GF-D8 (cell line): ENCODE measurements at places on chromosomes 2 and 18.

- DNase-seq: peak; percentile 58
Observed at GRCh38 chr2:42809819-42810120, 17.4 kb upstream of the HAAO start.

DNA sequence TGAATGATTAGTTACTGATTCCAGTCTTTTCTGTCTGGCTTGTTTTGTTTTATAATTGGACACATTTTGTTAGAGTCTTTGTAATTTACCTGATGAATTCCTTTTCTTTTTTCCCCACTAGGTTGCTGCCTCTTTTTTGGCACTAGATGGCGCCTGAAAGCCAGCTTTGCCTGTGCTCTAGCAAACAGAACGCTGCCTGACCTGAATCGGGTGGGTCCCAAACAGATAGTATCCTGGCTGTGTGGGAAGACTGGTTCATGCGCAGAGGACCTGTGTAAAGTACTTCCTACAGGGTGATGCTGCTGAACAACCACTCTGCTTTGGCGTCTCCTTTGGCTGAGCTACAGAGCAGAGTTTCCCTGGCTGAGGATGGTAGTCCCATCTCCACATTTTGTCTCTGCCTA is 288.2 kb downstream of the IKZF2 start:
- peak; percentile 64 for DNase-seq

DNA sequence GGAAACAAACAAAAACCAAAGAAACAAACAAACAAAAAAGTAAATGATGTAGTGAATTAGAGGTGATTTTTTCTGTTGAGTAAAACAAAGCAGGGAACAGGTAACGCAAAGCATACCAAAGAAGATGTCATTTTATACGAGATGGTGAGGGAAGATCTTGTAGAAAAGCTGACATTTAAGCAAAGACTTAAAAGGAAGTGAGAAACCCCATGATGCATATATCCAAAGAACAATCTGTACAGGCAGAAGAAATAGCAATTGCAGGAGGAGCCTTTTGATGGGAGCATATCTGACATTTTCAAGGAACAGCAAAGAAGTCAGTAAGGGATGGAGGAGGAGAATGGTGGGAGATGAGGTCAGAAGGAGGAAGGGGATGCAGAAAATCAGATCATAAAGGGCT is 63.0 kb downstream of the KIDINS220 start:
- no peak for DNase-seq

GRCh38 chr2:109182426-109182825 is 53.4 kb downstream of the SH3RF3 start:
- no peak for DNase-seq

GRCh38 chr2:170054997-170055396 is 123.0 kb upstream of the MYO3B start:
- DNase-seq: no peak

DNA sequence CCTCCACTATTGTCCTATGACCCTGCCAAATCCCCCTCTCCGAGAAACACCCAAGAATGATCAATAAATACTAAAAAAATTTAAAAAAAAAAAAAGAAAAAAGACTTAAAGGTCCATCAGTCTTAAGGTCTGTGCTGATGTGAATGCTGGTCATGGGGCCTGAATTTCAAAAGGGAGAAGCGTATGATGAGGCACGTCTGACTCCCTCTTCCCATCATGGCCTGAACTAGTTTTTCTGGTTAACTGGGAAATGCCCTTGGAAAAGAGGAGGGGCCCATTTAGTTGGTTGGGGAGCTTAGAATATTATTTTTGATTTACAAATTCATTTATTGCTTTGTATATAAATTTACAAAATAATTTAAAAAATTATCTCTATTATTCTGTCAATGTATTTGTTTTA is 291.0 kb upstream of the CDH19 start:
- DNase-seq: no peak

- DNase-seq: peak; percentile 18
Observed at GRCh38 chr2:88874063-88874657, 182.7 kb downstream of the RPIA start.

DNA sequence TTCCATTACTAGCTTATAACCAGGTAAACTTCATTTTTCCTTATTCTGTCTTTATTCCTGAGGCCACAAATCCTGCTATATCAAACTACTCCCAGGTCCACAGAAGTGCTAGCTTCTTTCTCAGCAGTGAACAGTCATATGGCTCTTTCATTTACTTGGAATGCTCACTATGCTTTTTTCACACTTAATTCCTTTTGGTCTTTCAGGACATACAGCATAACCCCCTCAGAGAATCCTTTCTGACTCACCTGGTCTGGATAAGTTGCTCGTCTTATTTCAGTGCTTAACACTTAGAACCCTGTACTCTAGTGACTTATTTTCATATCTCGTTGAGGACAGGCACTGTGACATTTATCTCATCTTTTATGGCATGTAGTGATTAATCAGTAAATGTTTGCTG is 325.0 kb upstream of the UBE2E3 start:
- DNase-seq: no peak

DNA sequence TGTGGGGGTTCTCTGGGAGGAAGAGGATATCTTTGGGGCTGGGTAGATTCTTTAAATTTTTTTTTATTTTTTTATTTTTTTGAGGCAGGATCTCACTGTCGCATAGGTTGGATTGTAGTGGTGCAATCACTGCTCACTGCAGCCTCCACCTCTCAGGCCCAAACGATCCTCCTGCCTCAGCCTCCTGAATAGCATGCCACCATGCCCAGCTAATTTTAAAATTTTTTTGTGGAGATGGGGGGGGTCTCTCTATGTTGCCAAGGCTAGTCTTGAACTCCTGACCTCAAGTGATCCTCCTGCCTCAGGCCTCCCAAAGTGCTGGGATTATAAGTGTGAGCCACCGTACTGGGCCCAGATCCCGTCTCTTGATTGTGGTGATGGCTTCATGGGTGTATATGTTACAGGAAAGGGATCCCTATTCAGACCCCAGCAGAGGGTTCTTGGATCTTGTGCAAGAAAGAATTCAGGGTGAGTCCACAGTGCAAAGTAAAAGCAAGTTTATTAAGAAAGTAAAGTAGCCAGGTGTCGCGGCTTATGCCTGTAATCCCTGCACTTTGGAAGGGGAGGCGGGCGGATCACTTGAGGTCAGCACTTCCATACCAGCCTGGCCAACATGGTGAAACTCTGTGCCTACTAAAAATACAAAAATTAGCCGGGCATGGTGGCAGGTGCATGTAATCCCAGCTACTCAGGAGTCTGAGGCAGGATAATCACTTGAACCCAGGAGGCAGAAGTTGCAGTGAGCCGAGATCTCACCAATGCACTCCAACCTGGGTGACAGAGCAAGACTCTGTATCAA is 2.0 kb upstream of the C2orf68 start:
- no peak for DNase-seq

GRCh38 chr2:215280326-215280725 is 31.5 kb upstream of the ATIC start:
- DNase-seq: no peak

DNA sequence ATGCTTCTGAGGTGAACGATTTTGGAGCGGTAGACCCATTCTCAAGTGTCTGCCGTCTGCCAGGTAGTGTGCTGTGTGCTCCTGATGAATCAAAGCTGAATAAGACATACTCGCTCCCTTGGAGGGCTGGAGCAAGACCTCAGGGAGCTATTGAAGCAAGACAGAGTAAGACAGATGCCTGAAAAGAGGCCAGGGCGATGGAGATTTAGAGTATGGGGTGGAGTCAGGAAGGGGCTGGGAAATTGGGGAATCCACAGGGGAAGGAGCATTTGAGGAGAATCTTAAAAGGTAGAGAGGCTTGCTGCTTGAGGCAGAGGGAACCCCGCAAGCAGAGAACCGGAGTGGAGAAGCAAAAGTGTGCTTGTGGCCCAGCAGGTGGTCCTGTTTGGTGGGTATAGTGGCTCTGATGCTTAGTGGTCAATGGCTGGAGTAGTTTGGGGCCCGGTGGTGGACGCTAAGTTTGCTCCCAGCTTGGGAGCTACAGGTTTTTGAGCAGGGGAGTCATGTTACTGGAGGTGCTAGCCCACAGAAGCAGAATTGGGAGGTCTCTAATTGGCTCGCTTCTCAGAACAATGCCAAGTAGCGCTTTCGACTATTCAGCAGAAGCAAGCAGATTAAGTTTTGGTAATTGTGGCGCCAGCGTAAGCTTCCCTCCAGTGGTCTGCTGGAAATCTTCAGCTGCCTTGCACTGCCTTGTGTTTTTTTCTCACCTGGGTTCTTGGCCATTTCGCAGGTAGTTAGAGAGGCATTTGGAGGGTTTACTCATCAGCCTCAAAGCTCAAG is 2.0 kb downstream of the CNNM4 start:
- DNase-seq: no peak

GRCh38 chr2:239528883-239529282 is 128.1 kb upstream of the HDAC4 start:
- DNase-seq: no peak

DNA sequence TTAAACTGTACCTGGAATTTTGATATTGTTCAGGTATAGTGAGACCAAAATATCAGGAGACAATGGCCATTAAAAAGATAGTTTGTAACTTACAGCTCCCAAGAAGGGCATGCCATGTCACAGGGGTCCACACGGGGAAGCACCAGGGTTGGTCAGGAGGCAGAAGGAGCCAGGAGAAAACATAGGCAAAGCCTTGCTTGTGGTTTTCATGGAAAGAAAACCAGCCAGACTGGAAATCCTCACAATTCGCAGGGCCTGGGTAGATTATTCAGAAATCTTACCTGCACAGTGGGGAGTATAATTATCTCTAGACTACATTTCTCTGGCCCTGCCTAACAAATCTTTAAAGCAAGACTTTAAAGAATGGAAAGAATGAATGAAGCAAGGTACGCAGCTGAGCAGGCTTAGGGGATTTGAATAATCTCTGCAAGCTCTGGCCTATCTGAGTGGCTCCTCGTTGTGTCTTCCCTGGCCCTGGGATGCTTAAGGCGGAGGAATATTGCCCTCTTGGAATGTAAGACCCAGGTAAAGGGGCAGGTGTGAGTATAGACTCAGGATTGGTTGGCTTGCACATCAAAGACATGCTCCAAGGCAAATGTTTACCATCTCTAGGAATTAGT is 66.9 kb upstream of the CDC42EP3 start:
- DNase-seq: no peak
